Aorta (tissue), 5 donors: ENCODE measurements at places on chromosomes 6 and 20. TPM values are rescaled to one million over a fixed set of nuclear protein-coding genes. Genes with fewer than 3 reads are reported as not detected.

RAET1G gene
- polyA plus RNA-seq: not detected

NOTCH4 gene
- 4.0 TPM for polyA plus RNA-seq

DDX43 gene
- 1.6 TPM for polyA plus RNA-seq

GCNT2 gene
- 3.4 TPM for polyA plus RNA-seq

DNA sequence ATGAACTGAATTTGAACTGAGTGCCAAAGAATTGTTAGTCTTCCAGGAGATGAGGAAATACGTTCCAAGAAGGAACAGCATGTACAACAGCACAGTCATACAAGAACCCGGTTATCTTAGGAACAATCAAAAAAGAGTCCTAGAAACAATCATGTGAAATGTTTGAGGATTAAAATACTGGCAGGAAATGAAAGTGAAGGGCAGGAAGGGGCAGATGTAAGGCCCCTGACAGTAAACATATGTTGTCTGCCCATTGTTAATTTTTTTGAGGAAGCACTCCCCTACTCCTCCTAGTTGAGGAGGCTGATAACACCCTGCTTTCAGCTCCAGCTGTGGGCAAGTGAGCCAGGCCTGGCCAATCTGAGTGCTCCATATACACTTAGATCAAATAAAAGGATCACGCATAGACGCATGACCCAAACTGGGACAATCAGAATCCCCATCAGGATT lies 220.9 kb downstream of the HACE1 start:
- DNase-seq: no peak
